Naive B cell (primary cell): ENCODE measurements at places on chromosomes 12 and 14. TPM values are rescaled to one million over a fixed set of nuclear protein-coding genes. Genes with fewer than 3 reads are reported as not detected.

- DNase-seq: no peak
These were observed 34.6 kb downstream of the NIN start for GRCh38 chr14:50796390-50796789.

The RBM25 gene
- 20.6 TPM for polyA plus RNA-seq

DNA sequence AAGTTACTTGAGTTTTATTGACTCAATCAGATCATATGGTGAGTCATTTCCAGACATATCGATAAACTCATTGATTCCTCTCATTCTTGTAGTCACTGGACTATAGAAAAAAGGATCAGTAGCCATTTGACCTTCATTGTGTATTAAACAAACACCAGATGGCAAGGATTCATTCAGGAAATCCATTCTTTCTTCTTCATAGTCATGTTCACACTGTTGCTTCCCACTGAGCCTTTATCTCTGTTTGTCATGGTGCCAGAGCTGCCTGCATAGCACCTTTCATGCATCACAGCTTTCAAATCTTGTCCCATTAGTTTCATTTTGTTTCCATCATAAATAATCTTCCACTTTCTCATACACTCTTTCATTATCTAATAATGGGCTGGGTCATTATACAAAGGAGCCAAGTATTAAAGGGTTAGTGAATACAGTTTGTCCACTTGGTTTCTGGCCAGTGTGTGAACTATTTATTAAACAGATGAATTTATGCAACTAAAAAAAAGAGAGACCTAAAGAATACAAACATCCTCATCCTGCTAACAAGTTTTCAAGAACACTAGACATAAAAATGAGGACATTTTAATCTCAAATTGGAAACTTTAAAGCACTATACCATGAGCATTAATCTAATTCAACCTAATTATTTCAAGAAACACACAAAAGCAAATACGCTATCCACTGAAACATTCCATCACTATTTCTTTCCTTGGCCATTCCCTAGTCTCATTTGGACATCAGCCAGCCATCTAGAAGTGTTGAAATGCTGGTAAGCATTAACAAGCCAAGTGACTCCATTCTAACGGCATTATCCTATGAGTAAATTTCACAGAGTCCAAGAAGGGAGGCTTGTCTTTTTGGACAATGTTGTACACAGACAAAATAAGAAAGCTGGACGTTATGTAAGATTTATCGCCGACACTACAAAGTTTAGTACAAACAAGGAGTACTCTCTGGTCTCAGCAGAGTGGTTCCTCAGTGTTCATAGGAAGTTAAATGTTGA, 476.5 kb downstream of the FOXG1 start:
- DNase-seq: no peak

- DNase-seq: no peak
These were observed 16.4 kb downstream of the NID2 start for GRCh38 chr14:52052288-52052943.

DNA sequence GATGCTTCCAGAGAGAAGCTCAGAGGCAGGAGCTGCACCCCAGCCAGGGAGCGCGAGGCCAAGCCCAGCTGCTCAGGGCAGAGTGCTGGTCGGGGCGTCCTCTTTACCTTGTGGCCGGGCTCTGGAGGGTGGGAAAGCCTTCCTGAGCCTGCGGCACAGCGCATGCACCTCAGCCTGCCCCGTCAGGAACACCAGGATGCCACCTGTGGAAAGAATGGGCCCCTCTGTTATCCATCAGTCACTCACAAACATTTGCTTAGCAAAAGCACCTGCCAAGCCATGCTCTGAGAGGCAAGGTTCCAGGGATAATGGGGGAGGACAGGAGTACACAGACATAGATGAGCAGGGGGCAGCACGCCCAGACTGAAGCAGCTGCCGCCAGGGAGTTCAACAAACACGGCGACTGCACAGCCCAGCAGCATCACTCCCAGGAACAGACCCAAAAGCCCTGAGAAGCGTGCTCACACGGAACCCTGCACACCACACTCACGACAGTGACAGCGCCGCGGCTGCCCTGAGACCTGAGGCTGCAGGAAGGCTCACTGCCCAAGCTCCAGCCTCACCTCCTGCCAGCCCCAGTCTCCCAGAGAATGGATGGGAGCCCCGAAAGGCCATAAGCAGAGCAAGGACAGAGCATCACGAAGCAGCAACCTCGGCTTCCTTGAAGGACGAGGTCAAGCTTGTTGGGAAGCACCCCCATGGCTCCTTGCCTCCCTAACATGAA, 21.8 kb downstream of the DHX37 start:
- DNase-seq: no peak

The MPHOSPH9 gene
- 27.1 TPM for polyA plus RNA-seq

The SLC8A3 gene
- not detected for polyA plus RNA-seq

DNA sequence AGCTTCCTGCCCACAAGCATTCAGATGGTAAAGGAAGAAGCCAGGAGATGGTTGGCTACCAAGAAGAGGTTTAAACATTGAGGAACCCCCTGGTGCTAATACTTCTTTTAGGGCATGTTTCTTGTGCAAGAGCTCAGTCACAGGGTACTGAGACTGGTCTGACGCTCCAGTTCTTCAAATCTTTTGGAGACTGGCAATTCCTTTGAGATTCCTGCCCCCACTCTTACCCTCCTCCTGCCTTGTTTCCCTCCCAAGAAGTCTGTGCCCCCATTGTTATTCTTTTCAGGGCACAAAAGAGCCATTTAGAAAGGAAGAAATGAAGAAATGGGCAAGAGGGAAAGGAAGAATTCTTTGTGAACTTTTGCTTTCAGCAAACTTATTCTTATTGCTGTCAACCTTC, 11.8 kb downstream of the A2ML1 start:
- no peak for DNase-seq

DNA sequence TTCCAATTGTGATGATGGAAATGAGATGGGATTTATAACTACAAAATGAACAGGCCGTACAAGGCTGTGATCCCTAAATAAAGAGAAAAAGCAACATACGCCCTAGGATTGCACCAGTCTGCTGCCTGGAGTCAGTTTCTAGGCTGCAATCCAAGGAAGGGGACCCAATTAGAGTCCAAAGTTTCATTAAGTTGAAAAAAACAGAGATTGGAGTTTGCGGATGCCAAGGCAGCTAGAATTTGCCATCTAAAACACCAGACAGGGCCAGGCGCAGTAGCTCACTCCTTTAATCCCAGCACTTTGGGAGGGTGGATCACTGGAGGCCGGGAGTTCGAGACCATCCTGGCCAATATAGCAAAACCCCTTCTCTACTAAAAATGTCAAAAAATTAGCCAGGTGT, 661.0 kb downstream of the RPS29 start:
- DNase-seq: no peak

DNA sequence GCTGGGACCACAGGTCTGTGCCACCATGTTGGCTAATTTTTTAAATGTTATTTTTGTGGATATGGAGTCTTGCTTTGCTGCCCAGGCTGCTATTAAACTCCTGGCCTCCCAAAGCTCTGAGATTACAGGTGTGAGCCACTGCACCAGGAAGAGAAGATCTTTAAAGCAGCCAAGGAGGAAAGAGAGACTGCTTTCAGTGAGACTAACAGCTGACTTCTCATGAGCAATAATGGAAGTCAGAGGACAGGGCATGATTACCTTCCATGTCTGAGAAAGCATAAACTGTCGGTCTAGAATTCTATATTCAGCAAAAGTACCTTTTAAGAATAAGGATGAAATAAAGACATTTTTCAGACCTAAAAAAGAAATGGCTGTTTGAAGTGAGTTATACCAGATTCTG, 57.3 kb upstream of the CHGA start:
- DNase-seq: no peak

The PRKD1 gene
- polyA plus RNA-seq: 0.49 TPM

DNA sequence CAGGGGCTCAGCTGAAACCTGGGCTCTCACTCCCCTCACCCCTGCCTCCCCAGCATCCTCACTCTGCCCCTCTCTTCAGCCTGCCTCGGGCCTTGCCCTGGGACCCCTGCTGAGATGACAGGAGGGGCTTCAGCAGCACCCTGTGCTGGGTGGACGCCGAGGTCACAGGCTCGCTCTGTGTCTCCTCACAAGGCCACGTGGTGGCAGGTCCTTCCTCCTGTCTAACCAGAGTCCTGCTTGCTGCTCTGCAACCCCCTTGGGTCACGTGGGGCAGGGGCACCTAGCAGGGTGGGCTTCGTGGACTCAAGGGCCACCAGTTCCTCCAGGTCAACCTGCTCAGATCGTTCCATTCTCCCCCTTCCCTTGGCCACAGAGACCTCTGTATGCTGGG, 90.4 kb downstream of the TMEM121 start:
- no peak for DNase-seq

- no peak for DNase-seq
These were observed 34.1 kb downstream of the CYP46A1 start for GRCh38 chr14:99718031-99718810.

GRCh38 chr12:67646775-67647174, 1.8 kb upstream of the DYRK2 start:
- no peak for DNase-seq

DNA sequence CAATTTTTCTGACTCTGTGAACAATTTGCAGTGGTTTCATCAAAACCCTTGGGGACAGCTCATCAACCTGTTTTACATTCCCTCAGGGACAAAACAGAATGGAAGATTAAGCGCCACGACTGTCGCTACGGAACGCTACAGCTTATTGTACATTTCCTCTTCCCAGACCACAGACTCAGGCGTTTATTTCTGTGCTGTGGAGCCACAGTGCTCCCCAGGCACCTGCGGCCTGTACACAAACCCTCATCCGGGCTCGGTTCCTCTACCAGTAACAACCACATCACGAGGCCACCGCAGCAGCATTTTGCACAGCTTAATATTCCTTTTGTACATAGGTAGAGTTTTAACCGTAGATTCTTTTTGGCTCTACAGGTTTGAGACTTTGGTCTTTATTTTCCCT, 397.4 kb upstream of the OR4E1 start:
- peak; percentile 70 for DNase-seq

The NFE2 gene
- polyA plus RNA-seq: not detected

GRCh38 chr12:106317406-106318082, 15.0 kb downstream of the TCP11L2 start:
- DNase-seq: no peak

- DNase-seq: peak; percentile 9
These were observed 33.7 kb upstream of the PYGL start for GRCh38 chr14:50977863-50978528.

DNA sequence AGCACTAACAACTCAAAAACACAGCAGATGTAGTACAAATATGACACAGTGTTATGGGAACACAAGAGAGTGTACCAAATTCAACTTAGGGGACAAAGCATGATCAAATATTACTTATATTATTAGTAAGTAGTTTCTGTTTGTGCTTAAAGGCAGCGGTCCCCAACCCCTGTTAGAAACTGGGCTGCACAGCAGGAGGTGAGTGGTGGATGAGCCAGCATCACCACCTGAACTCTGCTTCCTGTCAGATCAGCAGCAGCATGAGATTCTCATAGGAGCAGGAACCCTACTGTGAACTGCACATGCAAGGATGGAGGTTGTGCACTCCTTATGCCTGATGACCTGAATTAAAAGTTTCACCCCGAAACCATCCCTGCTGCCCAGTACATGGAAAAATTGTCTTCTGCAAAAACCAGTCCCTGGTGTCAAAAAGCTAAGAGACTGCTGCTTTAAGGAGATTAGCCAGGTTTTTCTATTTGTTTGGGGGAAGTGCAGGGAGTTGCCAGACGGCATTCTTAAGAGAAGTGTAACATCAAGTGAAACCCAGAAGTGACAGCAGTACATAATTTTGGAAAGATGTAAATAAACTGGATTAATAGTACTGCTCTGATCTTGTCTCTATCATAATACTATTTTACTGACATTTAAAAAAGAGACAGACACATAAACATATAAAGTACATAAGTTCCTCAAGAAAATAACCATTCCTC, 26.7 kb downstream of the GTF2A1 start:
- no peak for DNase-seq

- DNase-seq: no peak
These were observed 1.4 kb downstream of the COCH start for GRCh38 chr14:30875788-30876053.

- DNase-seq: peak; percentile 35
These were observed 50.0 kb downstream of the SPRING1 start for GRCh38 chr12:116687888-116688287.
